Cardiac ventricle fibroblast (primary cell): ENCODE measurements at places on chromosomes 6 and 20. TPM values are rescaled to one million over a fixed set of nuclear protein-coding genes. Genes with fewer than 3 reads are reported as not detected.

Gene SYCP2L
- not detected in 2 replicates for total RNA-seq

Gene DLGAP4
- total RNA-seq: 32.3 and 38.0 TPM in 2 replicates

Gene CST5
- not detected in 2 replicates for total RNA-seq

Gene JPH2
- total RNA-seq: 0.25 TPM in 1 of 2 replicates, not detected in the other

Gene MUC21
- total RNA-seq: not detected in 2 replicates
